ENCODE measurements at places on chromosomes 16 and 17.

DNA sequence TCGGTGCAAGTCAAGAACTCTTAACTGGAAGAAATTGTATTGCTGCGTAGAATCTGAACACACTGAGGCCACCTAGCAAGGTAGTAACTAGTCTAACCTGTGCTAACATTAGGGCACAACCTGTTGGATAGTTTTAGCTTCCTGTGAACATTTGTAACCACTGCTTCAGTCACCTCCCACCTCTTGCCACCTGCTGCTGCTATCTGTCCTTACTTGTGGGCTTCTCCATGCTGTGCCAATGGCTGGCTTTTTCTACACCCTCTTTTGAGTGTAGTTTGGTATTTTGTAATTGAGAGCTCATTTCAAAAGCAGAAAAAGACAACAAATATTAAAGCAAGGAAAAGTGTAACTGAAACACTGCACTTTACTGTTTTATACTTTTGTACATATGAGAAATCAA is 7.7 kb upstream of the RASL10B start:
- DNase-seq = no peak

GRCh38 chr17:17091276-17091675 is 49.0 kb downstream of the MPRIP start:
- DNase-seq = no peak

GRCh38 chr17:63611354-63611753 is 10.7 kb downstream of the TACO1 start:
- DNase-seq = no peak

- no peak for DNase-seq
These were observed 287.3 kb upstream of the FOXF1 start for GRCh38 chr16:86222965-86223551.

DNA sequence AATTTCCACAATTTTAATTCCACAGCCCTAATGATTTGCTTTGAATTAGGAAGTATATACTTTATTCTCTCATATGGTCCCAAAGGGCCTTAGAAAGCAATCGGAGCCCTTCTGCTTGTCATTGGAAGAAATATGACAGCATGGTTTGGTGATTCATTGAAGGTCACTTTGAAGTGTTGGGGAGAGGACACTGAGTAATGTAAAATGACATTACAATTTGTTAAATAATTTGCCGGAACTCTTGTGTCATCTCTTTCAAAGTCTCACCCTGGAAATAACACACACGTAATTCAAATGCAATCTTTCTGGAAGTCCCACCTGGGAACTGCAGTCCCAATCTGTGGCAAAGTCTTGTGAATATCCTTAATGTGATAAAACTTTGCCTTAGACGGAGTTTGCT is 59.8 kb downstream of the BMERB1 start:
- DNase-seq = no peak
